Caco-2 (cell line): ENCODE measurements at places on chromosomes 2 and 18.

DNA sequence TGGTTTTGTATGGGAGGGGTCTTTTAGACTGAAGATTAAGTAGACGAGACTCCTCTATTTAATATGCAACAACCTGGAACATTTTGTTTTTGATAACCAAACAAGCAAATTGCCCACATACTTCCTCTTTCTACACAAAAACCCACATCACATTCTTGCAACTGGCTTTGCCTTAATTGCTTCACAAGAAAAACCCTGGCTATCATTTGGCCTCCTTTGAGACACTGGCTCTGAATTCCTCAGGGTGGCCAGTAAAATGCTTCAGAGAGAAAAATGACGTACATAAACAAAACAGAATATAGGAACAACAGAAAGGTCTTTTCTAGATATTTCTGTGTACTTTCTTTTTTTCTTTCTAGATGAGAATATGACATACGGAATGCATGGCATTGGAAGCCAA lies 103.0 kb downstream of the TRIB2 start:
- DNase-seq, result no peak

DNA sequence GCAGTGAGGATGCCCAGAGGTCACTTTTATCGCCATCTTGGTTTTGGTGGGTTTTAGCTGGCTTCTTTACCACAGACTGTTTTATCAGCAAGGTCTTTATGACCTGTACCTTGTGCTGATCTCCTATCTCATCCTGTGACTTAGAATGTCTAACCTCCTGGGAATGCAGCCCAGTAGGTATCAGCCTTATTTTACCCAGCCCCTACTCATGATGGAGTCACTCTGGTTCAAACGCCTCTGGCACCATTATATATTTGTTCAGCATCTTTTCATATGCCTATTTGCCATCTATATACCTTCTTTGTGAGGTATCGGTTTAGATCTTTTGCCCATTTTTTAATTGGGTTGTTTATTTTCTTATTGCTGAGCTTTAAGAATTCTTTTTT lies 7.2 kb upstream of the CCNT2 start:
- no peak for DNase-seq

DNA sequence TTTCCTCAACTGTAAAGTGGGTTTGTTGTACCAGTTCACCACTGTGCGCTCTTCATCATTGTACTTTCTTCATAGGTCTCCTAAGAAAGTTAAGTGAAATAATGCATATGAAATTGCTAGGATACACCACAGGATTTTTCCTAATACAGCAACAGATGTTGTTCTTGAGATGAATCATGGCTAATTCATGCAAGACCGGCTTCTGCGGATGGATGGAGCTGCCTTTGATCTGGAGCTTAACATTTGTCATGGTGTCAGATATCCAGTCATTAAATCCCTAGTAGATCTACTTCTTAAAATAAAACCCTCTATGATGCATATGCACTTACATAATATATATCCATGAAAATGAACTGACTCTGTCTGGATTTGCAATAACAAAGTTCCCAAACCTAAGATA lies 114.1 kb downstream of the COL6A3 start:
- no peak for DNase-seq

GRCh38 chr2:25335204-25335603 lies 6.5 kb downstream of the DNMT3A start:
- DNase-seq, result no peak

- no peak for DNase-seq
Observed at GRCh38 chr2:182949052-182949451, 82.6 kb upstream of the FRZB start.

GRCh38 chr2:3505771-3506170 lies 13.6 kb downstream of the ADI1 start:
- no peak for DNase-seq

DNA sequence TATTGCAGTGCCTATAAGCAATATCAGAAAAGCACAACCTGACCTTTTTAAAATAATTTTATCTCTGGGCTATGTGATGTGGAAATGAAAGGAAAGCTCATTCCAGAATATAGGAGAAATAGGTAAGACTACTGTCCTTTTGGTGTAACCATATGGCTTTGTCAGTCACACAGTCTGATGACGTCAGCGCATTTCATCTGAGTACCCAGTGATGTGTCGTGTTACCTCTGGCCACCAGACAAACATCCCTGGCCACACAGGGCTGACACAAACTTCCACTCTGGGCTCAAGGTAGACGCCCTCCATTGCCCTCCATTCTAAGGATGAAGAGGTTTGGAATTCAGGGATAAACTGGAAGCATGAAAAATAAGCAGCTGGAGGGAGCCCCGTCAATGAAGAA lies 506.7 kb downstream of the CMPK2 start:
- no peak for DNase-seq

GRCh38 chr2:159137511-159138241 lies 148.8 kb downstream of the WDSUB1 start:
- no peak for DNase-seq

DNA sequence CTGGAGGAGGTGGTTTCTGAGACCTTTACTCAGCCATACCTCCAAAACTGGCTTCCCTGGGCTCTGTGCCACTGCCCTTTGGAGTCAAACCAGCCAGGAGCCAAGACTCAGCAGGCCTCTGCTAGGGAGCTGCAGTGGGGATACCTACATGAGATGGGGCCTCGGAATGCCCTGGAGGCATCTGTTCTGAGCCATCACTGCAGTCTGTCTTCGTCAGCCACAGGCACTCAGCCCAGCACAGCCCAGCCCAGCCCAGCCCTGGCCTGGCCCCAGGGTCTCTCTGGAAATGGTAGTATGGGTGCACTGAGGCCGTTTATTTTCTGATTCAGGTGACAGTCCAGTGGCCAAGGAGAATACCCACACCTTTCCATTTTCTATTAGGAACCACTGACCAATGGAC lies 209.8 kb downstream of the CELF4 start:
- no peak for DNase-seq

GRCh38 chr2:130353291-130354138 lies 2.3 kb upstream of the PTPN18 start:
- DNase-seq, result no peak

DNA sequence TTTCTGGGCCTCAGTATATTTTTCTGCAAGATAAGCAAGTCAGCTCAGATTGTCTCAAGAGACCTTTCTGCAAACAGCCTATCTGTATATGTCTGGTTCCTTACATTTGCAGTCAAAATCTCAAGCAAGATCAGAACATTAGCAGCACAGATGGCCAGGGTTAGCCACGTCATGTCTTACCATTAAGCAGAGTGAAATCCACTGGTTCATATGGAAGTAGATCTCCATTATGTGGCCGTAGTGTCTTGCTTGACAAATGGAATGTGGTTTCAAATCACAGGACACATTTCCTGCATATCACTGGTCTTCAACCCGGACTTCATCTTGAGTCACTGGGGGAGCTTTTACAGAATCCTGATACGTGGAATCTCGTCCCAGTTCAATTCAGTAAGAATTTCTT lies 500.2 kb downstream of the FBXO15 start:
- DNase-seq, result no peak

GRCh38 chr2:172823261-172823850 lies 87.7 kb downstream of the RAPGEF4 start:
- DNase-seq, result no peak

DNA sequence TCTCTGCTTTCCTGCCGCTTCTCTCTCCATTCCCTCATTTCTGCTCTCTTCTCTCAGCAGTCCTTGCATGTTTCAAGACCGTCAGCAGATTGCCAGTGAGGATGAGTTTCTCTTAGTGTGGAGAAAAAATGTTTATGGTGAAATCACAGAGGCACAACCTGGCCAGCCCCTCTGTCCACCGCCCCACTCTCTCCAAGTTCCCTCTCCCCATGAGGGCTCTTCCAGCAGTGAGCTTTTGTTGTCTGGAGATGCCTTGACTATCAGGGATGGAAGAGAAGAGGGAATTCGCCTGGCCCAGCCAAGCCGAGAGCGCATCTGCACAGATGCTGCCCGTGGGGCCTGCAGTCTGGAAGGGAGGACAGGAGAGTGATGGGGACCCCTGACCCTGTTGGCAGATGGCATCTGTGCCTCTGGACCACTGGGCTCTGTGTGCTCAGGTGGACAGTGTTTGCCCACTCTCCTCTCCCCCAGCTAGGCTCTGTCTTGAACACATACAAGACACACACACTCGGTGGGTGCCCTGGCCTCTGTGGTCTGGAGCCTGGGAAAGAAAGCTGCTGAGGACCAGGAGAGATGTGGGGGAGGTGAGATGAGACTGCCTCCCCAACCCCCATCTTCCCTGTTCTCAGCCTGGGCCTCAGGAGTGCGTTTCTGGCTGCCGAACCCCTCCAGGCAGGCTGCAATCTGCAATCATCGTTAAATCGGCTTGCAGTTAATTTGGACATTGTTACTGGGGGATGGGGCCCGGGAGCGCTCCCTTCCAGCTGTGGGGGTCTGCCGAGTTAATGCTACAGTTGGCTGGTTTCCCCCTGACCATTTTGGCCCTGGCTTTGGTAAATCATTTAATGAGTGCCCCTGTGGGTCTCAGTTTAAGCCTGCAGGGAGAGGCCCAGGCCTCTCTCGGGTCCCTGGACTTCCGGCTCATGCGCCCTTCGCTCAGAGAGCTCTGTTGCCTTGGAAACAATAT lies 4.5 kb downstream of the ITM2C start:
- DNase-seq, result no peak

DNA sequence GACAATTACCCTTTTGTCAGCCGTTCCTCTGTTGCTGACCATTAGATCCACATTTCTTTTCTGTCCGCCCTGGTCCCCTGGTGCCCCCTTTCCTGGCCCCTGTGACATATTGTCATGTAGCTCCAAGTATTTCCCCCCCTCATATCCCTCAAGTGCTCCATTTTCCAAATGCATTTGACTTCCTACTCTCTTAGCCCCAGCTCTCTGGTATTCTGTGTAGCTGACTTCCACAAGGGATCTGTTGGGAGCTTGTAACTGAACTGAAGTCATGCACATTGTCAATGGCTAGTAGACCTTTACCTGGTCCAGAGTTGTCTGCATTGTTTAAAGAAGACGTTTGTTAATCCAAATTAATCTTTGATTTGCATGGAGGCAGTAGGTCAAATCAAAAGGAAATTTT lies 34.8 kb downstream of the LIPG start:
- no peak for DNase-seq

DNA sequence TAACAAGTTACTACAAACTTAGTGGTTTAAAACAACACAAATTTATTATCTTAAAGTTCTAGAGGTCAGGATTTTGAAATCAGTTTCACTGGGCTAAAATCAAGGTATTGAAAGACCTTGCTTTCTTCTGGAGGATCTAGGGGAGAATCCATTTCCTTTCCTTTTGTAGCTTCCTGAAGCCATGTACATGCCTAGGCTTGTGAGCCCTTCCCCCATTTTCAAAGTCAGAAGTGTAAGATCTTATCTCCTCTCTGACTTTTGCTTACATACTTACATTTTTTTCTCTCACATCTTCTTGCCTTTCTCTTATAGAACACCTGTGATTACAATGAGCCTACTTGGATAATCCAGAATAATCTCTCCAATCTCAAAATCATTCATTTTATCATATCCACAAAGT lies 78.7 kb upstream of the MBOAT2 start:
- no peak for DNase-seq

- DNase-seq, result no peak
Observed at GRCh38 chr18:70998490-70998889, 709.6 kb downstream of the SOCS6 start.

- DNase-seq, result peak; percentile 30
Observed at GRCh38 chr18:27143580-27144287, 41.4 kb downstream of the CHST9 start.

GRCh38 chr2:222900354-222900753 lies 39.5 kb downstream of the ACSL3 start:
- no peak for DNase-seq

- peak; percentile 53 for DNase-seq
Observed at GRCh38 chr2:208013285-208014178, 11.8 kb downstream of the PLEKHM3 start.

- DNase-seq, result no peak
Observed at GRCh38 chr2:220036431-220036830, 409.0 kb downstream of the SLC4A3 start.

GRCh38 chr2:107020392-107020791 lies 134.4 kb upstream of the ST6GAL2 start:
- no peak for DNase-seq

DNA sequence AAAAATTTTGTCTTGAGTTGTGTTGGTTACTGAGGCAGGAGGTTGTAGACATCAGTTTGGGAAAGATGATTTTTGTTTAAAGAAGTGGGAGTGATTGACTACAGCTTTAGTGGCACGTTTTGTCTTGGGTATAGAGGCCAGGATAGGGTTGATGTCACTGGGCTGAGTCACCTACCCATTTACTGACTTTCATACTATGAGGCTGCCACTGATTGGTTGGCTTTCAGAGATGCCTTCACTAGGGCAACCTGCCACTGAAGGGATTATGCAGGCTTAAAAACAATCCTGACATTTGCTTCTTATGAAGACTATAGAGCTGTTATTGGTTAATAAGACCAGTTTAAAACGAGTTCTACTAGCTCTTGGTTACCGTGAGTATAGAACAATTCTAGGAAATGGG lies 479.1 kb downstream of the SOX11 start:
- DNase-seq, result no peak

GRCh38 chr2:129318581-129319421 lies 660.7 kb upstream of the RAB6C start:
- no peak for DNase-seq

DNA sequence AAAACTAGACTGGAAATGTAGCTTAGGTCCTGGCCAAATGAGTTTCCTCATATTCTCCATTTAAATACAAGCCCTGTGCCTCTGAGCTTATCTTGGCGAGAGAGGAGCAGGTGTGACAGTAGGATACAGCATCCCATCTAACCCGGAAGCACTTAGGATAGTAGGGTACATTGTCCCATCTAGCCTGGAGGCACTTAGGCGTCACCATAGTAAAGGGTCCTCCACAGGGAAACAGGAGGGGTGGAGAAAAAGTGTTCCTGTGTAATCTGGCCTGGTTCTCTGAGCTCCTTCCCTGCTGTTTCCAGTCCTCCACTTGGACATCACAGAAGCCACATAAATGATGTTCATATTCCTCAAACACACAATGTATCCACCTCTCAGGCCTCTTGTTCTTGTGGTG lies 301.4 kb downstream of the GALR1 start:
- DNase-seq, result no peak

DNA sequence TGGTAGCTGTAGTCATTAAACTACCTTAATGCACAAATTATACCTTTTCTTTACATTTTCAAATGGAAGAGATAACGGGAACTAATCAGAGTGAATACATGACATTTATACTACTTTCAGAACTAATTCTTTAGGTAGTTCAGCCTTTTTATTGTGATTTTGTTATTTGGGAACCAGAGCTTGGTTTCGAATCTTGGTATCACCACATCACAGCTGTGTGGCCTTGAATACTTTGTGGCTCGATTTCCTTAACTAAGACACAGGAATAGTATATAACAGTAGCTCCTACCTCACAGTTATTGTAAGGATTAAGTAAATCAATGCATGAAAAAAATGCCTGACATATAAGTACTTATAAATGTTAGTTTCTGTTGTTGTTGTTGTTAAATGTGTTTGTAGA lies 240.0 kb downstream of the WDR7 start:
- DNase-seq, result no peak

DNA sequence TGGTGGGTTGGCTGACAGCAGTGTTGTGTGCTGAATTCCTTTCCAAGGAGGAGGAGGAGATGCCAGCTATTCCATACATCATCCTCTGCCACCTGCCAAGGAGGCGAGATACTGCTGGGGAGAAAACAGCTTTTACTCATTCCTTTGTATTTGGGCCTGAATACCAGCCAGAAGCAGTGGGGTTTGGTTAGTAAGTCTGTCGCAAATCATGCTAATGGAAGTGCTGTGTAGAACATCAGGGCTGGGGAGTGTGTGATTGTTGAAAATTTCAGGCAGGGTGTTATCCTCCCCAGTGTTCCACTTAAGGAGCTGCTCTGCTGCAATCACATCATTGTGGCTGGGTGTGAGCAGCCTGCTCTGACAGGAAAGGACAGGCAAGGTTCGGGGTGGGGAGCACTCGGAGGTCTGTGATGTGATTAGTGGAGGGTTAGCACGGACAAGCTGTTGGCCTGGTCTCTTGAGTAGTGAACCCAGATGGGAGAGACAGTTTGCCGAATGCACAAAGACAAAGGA lies 128.2 kb upstream of the DLX2 start:
- DNase-seq, result no peak
